ENCODE measurements at places on chromosomes 3 and 15.

DNA sequence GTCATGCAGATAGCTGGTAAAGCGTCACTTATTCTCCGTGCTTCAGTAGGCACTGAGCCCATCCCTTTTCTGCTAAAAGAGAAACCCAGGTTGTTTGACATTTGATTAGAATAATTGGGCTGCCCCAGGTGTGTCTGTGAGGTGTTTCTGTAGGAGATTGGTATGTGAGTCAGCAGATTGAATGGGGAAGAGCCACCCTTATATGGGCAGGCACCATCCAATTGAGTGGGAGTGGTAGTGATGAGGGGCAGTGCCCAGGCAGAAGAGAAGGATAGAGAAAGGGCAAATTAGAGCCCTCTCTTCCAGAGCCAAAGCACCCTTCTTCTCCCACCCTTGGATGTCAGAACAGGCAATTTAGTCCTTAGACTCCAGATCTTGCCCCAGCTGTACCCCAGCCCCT lies 384.3 kb upstream of the GBE1 start:
- DNase-seq, result no peak

- DNase-seq, result no peak
Observed at GRCh38 chr3:134911586-134912548, 116.8 kb downstream of the EPHB1 start.

DNA sequence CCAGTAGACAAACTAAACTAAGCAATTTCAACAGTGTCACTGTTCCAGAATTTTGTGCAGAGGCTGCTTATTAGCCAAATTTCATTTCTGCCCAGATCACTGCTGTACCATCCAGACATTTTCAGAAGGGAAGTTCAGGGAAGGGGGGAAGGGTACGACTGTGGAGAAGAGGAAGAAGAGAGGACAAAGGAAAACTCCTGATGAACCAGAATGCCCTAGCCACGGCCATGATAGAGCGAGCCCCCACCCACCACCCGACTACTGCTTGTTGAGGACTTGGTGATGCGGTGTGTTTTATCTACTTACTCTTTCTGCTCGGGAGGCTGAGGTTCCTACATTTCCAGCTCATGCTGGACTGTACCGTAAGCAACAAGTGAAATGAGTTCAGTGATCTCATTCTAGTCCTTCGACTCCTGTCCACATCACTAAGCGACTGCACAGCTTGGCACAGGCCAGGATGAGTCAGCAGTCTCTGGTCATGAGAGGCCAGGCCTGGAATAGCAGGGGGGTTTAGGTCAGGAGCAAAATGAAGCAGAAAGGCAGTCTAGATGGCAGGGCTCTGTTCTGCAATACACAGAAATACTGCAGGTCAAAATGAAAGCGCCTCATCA lies 330.8 kb downstream of the TIGIT start:
- DNase-seq, result no peak

DNA sequence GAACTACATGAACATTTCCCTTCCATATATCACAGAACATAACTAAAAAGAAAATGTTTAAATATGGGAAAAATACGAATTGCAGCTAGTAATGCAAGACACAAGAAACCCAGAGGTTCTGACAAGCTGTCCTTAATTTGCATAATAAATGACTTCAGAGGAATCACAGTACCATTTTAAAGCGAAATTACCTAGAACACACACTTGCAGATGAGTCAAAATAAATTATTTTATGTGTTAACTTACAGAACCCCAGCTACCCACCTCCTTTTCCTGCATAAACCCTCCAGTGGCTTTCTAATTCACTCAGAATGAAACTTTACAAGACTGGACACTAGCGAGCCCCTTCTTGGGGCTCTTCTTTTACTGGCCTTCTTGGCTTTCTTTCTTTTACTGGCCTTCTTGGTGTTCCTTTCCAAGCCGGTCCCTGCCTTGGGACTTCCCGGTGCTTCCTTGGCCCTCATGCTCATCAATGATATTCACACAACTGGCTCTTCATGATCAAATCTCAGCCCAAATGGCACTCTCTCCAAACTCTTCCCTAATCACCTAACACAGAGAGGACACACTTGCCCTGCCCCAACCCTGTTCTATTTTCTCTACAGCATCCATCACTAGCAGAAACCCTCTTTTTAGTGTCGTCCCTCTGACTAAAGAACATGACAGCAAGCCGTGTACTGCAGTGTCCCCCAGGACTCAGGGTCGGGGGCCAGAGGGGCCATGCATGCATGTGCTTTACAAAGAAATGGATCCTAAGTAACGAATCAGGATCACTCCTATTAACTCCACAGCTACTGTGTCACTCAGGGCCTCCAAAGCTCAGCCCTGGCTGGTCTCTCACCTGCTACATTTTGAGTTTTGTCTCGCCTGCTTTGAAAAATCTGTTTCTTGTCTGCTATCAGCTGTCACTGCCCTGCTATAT lies 4.8 kb downstream of the CHSY1 start:
- no peak for DNase-seq

- no peak for DNase-seq
Observed at GRCh38 chr3:120324190-120324589, 25.0 kb downstream of the LRRC58 start.

GRCh38 chr3:72494130-72494529 lies 354.1 kb downstream of the SHQ1 start:
- no peak for DNase-seq

- DNase-seq, result no peak
Observed at GRCh38 chr3:135057996-135058395, 262.9 kb downstream of the EPHB1 start.

DNA sequence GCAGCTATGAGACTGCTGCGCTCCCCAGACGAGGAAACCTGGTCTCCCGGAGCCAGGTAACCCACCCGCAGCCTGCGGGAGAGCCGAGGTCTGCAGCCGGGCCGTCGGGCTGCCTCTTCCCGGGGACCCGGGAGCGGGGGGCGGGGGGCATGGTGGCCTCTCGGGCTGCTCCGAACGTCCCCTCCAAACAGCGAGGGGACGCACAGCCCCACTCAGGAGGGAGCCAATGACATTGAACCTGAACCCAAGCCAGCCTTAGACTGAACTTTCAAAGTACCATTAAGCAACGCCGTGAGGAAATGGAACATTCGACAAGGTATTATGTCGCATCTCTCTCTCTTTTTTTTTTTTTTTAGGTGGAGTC lies 29.8 kb upstream of the ALDH1A3 start:
- DNase-seq, result no peak

- DNase-seq, result no peak
Observed at GRCh38 chr15:68543165-68544008, 35.4 kb upstream of the CORO2B start.

- no peak for DNase-seq
Observed at GRCh38 chr3:115834068-115834467, 210.8 kb downstream of the GAP43 start.

DNA sequence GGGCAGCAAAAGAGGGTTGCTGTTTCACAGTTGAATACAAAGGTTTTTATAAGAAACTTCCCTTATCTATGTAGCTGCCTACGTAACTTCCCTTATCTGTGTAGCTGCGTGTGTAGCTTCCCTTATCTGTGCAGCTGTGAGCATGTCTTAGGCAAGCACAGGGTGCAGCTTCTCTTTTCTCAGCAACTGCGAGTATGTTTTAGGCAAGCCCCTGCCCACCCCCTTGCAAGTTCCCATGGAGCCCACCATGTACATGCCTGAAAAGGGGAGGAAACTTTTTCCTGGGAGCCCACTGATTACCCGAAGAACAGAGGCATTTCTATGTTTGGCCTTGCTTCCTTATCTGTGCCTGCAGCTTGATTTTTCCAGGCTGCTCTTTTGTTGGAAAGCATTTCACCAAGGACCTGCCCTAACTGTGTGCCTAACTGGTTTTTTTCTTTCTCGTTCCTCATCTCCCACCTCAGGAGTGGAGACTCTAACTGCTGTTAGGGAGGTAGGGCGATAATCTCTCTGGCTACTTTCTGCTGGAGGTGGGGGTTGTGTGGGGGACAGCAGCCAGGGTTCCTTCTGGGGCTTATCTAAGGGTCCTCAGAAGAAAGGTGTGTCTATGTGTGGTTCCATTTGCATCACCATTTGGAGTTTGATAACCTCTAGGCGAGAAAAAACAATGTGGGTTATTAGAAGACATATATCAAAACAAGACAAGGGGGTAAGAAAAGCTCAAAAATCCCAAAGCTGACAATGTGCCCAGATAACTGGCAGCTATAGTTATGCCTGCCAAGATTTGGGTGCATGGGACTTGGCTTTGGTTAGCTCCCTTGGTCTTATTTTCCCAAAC lies 26.0 kb downstream of the SORD start:
- DNase-seq, result no peak

- no peak for DNase-seq
Observed at GRCh38 chr15:26767169-26767670, 5.6 kb downstream of the GABRB3 start.

GRCh38 chr3:53694046-53694445 lies 152.2 kb downstream of the CHDH start:
- DNase-seq, result no peak

- DNase-seq, result no peak
Observed at GRCh38 chr3:69012800-69013252, 658 bp downstream of the EOGT start.

GRCh38 chr3:33879540-33879939 lies 81.1 kb downstream of the PDCD6IP start:
- DNase-seq, result no peak

GRCh38 chr3:65605876-65606432 lies 432.8 kb downstream of the MAGI1 start:
- no peak for DNase-seq

DNA sequence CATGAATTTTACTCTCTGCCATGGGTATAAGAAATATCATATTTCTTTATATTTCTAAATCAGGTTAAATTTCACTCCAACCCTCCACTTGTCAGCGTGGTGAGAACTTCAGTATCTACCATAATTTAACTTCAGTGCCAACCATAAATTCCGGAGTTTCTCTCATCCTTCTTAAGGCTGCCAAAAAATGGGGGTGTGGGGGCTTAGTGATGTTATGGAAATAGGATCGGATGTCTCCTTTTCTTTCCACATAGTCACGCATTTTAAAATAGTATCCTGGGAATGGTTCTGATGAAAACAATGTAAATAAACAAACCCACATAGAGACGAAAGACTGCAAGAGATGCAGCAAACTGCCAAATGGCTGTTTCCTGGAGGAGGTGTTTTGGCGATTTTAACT lies 12.9 kb upstream of the FAM3D start:
- DNase-seq, result no peak

DNA sequence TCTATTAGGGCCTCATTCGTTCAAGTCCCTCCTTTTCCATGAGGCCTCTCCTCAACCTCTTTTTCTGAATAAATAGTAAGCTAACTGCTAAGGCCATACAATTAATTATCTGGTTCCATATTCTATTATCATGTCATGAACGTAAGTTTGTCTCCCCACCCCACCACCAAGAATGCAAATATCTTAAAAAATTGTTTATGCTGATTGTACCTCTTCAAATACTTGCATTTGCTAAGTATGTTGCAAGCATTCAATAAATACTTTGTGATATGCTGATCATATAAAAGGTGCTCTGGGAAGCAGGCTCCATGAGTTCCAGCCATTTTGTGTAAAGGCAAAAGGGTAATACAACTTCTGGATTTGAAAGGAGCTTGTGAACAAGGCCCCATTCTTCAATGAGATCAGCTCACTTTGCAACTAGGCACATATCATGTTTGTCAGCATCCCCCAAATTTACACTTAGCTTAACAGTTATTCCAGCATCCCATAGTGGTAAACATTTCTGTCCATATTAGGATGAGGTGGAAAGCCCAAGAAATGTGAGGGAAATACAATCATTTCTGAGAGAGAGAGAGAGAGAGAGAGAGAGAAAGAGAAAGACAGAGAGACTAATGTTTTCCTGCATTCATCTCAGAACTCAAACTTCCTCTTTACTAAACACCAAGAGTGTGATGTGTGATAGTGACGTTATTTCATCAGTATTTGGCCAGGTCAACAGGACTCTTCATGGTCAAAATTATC lies 33.2 kb downstream of the SLC12A8 start:
- no peak for DNase-seq

- DNase-seq, result no peak
Observed at GRCh38 chr3:108595321-108595720, 5.8 kb downstream of the DZIP3 start.

GRCh38 chr3:172595664-172596393 lies 72.6 kb upstream of the TNFSF10 start:
- no peak for DNase-seq

- DNase-seq, result no peak
Observed at GRCh38 chr3:189316296-189317019, 144.7 kb downstream of the TPRG1 start.

GRCh38 chr3:20696388-20697150 lies 510.6 kb upstream of the SGO1 start:
- no peak for DNase-seq

- no peak for DNase-seq
Observed at GRCh38 chr3:69189487-69189886, 67.1 kb upstream of the LMOD3 start.

DNA sequence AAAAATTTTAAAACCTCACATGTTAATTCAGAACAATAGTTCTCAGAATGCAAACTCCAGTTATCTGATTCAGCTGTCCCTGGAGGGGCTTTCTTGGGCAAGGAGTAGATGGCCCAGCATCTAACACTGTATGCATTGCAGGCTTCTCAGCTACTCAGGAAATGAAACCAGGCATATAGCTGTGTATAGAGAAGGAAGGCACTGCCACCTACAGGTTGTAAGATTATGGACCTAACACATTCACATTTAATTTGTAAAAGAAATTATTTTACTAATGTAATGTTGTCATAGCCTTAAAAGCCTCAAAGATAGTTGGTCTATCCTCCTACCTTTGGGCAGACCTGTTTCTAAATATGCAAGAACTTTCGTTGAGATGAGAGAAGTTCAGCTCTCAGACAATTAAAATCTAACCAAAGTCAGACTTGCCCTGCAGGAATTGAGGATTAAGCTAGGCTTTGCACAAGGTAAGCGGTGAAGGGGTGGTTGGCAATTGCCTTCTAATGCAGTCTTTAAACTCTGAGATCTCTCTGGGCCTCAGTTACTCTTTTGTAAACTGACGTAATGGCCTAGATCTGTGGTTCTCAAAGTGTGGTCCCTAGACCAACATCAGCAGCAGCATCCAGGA lies 132.8 kb upstream of the SLC24A5 start:
- peak; percentile 46 for DNase-seq

DNA sequence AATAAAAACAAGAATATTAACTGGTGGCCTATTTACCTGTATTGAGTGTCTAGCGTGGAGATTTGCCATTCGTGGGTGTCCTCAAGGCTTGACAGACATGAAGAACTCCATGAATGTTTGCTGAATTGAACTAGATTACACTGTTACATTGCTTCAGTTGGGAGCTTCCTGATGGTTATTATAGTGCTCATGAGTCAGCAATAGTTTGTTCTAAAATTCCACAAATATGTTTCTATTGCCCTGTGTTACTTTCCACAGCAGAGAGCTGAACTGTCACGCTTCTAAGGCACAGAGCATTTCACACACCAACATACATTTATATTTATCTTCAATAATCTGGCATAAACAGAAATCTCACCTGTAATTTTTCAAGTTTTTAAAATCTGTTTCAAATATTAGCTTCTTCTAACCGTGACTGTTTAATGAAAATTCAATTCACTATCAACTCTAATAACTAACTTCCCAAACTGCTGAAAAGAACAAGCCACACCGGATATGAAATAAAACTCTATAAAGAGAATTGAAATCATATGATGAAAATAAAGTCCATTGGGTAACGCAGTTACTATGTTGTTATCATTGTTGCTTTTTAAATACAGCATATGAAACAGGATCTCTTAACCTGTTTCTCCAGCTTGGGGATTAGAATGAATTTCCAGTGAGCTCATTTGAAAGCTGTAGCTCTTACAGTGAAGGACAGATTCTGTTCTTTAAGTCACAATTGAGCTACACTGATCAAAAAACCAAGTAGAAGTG lies 61.2 kb upstream of the MCF2L2 start:
- DNase-seq, result no peak

GRCh38 chr3:45553469-45553974 lies 41.0 kb upstream of the LIMD1 start:
- DNase-seq, result no peak

- no peak for DNase-seq
Observed at GRCh38 chr3:123446610-123447109, 2.2 kb downstream of the ADCY5 start.

Data from NCI-H1105 (cell line).